NCI-H1092 (cell line): ENCODE measurements at places on chromosomes 13 and 19.

DNA sequence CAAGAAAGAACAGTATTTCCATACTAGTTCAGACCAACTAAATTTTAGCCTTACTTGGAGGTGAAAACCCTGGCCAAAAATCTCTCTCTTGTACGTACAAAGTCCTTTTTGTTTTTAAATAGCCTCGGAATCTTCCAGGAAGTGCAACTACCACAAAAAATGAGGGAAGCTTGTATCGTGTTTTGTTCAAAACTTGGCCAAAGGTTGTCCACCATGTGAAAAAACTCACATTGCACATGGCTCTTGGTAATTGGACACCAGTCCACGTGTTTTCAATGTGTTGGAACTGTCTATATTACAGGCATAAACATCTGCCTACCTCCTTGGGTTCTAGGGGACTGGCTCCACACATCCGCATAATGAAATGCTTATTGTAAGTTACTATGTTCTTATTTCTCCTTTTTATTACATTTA, 15.2 kb upstream of the STRN4 start:
- DNase-seq, result no peak

DNA sequence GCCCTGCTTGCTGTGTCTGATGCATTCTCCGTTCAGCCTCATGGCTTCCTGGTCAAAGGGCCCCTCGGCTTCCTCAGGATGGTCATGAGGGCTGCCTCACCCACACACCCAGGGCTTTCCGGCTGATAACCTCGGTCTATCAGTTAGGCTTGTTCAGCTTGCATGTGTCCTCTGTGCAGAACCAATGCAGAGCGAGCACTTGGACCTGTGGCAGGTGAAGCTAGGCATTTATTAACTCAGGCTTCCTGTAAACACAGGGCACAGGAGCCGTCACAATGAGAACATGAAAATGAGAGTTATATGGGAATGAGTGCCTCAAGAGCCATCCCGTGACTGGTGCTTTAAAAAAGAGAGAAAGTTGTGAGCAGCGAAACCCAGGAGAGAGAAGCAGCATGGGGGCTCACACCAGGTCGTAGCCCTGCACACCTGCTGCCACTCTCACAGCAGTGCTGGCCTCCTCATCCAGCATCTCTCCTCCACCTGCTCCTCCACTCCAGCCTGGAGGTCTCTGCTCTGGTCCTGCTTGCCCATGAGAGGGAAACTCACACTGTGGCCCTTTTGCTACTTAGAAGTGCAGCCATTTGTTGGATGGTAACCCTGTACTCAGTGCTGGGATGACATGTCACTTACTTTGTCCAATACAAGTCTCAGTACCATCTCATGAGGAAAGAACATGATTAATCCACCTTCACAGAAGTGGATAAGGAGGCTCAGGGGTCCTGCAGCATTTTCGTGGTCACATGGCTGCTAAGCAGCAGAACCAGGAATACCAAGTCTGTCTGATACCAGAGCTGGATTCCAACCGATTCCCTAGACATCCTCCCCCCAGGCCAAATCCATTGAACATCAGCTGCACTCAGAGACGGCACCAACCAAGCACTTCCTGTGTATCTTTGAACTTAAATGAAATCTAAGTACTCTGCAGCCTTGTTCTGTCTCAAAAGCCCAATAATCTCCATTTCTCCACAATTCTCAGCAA, 50.5 kb upstream of the IRS2 start:
- DNase-seq, result no peak

- no peak for DNase-seq
These were observed 45.7 kb upstream of the TDRD3 start for GRCh38 chr13:60351326-60351725.

DNA sequence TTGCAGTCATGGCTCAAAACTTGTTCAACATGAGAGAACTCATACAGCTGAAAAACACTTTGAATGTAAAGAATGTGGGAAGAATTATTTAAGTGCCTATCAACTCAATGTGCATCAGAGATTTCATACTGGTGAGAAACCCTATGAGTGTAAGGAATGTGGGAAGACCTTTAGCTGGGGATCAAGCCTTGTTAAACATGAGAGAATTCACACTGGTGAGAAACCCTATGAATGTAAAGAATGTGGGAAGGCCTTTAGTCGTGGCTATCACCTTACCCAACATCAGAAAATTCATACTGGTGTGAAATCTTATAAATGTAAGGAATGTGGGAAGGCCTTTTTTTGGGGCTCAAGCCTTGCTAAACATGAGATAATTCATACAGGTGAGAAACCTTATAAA, 20.1 kb downstream of the ZNF283 start:
- no peak for DNase-seq

DNA sequence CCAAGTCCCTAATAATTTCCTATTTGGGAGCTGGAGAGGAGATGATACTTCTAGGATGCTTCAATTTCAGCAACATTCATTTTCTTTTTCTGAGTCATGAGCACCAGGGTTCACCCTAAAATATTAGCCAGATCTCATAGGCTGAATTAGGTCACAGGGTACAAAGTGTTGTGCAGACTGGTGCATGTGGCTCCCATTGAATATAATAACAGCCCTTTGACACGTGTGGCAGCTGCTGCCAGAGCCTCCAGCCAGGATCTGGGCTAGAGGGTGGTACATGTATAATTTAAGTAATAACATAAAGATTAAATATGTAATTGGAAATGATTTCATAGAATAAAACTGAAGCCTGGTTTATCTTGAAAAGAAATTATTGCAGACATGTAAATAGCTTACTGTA, 244.9 kb downstream of the ATP8A2 start:
- DNase-seq, result no peak

DNA sequence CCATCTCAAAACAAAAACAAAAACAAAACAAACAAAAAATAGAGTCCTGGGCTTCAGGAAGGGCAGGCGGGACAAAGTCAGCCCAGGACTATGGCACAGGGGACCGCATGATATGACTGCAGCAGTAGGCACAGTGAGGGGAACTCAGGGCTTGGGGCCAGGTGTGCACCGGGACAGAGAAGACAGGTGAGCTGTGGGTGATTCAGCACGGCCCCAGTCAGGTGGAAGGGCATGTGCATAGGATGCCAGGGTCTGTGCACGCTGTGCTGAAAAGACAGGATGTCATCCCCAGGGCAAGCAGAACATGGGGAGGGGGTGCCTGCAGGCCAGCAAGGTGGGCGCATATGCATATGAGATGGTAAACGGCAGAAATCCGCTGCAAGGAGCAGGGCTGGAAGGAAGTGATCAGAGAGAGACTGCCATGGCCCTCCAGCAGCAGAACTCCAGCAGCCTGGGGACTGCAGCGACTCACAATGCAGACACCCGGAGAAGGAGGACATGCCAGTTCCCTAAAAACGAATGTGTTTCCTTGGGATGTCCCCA, 15.0 kb downstream of the EPS15L1 start:
- DNase-seq, result no peak

GRCh38 chr19:31976775-31977536, 368.5 kb upstream of the ZNF507 start:
- no peak for DNase-seq

DNA sequence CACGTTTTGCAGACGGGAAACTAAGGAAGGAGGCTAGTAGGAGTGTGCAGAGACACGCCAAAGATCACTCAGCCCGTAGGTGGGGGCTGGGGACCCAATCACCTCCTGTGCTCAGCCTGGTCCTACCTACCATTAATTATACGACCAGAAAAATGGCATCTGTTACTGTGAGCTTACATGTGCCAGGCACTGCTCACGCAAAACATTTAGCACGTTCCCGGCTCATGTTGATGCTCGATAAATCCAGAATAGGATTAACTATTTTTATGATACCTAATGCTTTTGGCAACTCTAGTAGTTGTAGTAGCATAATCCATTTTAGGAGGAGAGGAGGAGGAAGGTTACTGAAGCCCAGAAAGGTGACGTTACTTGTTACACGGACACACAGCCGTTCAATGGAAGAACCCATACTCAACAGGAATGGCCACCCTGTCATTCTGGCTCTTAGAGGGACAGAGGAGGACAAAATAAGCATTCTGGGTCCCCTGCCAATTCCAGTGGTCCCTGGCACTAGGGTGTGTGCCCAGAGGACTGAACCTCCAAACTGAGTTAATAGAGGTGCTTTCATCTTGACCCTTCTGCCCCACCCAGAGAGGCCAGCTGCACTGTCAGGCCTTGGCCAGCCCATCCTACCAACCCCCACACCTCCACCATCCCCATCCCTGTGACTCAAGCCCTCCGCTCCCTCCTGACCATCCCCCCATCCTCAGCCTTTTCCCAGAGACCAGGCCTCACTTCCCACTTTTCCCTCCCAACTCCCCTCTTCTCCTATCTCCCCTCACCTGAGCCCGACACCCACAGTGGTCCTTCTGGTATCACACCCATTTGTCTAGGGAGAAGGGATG, 5.0 kb upstream of the EML2 start:
- DNase-seq, result no peak

GRCh38 chr19:34847393-34847792, 74.4 kb upstream of the ZNF599 start:
- no peak for DNase-seq

DNA sequence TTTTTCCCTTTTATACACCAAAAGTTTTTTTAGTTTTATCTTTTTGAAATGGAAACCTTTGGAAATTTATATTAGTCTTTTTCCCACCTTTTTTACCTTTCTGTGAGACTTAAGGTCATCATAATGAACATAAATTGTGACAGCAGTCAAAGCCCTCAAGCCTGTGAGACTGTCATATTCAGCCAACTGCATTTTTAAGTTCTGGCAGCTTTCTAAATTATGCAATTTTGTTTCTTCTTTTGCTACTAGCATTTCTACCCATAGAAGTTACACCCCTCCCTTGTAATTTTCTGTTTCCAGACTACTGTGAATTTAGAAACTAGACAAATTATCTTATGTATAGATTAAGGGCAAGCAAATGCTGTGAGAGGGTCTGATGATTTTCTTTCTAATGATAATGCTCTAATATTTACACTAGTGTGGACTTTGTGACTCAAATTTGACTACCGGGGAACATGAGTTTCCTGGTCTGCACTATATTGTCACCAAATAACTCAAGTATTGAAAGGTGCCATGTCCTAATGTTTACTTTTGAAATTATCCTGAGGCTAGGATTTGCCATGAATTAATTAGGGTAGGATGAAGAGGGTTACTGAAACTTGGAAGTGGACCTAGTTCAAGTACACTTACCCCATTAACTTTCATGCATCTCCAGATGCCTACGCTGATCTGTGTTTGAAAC, 43.7 kb downstream of the FRY start:
- DNase-seq, result no peak

GRCh38 chr13:31980830-31981229, 50.7 kb upstream of the FRY start:
- DNase-seq, result no peak

DNA sequence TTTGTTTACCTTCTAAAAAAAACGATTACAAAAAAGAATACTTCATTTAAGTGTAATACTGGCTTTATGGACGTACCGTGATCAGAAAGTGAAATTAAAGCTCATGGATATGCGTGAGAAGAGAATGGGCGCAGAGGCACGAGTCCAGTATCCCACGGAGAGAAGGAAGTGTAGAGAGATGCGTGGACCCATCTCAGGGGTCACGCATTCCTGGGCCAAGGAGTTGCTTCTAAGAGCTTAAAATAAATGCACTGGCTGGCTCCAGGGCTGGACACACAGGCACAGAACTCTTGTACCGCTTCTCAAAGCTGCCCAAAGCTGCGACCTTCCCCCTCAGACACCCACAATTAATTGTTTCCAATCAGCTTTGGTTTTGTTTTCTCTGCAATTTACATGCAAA, 8.7 kb upstream of the SPC24 start:
- no peak for DNase-seq

DNA sequence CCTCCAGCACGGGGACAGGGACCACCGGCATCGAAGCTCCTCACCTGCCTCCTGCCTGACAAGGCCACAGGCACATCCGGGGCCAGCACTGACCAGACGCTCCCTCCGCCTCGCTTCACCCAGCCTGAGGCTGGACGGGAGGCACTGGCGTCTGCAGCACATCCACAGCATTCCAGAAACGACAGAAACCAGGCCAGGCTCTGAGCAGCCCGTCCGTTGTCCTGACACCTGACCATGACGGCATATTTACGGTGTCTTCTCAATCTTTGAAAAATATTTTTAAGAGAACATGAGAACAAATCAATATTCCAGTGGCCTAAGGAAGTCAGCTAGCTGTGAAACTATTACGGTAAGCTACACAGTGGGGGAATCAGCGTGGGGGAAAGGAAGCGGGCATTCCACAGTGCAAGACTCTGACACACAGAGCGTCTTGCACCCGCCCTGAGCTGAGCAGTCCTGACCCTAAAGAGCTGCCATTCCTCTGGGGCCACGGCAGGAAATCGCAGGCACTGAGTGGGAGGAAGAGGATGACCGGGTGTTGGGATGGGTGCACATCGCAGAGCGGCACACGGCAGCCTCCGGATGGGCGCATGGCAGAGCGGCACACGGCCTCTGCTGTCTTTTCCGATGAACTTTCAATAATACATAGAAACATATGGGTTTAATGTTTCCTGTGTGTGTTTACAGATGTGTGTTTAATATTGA, 26.8 kb downstream of the RASA3 start:
- no peak for DNase-seq

DNA sequence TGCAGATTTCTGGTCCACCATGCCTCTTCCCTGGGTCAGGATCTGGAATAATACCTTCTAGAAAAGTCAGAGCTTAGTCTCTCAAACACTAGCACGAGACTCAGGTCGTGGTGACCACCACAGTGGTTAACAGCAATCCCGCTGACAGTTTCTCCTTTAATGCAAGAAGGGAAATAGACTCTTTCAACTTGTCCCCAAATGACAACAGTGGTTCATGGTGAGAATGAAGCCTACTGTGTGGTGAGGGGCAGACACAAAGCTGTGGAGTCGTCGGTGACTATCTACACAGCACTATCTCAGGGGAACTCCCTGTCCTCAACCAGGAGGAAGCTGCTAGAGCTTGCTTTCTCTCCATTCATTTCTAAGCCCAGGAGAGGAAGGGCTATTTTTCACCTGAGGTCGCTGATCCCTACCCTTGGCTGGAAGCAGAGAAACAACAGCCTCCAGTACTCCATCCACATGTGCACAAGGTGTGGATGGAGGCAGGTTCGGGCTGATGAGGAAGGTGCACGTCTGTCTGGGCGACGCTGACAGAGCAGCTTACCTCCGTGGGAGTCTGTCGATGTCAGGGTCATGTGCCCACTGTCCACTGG, 72.4 kb downstream of the STK24 start:
- no peak for DNase-seq

GRCh38 chr19:41434450-41434849, 5.3 kb downstream of the DMAC2 start:
- no peak for DNase-seq

DNA sequence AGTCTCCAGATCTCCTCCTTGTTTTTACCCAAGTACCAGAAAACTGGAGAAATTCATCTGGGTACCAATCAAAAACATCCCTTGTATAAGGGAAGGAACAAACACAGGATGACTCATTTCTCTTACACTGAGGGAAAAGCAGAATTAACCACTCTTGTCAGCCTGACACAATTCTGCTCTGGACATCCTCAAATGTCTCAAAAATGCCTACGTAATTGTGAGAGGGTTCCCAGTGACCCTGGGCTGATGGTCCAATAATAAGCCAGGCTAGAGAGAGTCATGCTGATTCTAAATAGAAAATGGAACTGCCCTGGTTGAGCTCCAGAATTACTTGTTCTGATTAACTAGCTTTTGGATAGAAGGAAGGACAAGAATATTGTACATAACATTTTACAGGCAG, 14.5 kb downstream of the ZNF708 start:
- no peak for DNase-seq
